ENCODE measurements at places on chromosomes 4 and X.

DNA sequence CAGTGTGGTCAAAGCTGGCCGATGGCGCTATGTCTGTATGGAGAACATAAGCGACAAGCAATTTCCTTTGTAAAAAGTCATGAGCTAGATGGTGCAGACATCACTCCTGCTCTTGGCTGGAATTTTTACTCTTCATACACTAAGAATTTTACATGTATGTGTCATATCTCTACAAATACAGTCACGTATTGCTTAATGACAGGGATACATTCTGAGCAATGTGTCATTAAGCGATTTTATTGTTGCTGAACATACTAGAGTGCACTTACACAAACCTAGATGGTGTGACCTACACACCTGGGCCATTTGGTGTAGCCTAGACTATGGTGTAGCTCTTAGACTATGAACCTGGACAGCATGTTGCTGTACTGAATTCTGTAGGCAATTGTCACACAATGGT is 185.4 kb downstream of the SOWAHB start:
- no peak for ATAC-seq

GRCh38 chrX:39910651-39911050 is 187.1 kb downstream of the BCOR start:
- ATAC-seq = no peak

DNA sequence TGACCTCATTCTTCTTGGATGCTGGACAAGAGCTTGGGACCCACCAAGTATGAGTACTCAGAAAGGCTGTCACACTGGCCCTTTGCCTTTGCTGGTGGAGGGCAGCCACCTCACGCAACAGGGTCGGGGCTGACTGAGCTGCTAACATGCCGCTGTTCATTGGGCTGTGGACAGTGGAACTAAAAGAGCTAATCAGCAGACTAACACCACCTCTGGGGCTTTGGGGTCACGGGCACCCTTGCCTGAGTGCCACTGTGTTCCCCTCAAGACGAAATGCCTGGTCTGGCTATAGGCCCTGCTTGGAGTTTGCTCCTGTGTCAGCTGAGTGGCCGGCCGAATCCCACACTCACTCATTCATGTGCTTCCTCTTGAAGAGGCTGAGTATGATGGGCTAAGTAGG is 559.6 kb downstream of the SPRY1 start:
- ATAC-seq = peak; percentile 27

DNA sequence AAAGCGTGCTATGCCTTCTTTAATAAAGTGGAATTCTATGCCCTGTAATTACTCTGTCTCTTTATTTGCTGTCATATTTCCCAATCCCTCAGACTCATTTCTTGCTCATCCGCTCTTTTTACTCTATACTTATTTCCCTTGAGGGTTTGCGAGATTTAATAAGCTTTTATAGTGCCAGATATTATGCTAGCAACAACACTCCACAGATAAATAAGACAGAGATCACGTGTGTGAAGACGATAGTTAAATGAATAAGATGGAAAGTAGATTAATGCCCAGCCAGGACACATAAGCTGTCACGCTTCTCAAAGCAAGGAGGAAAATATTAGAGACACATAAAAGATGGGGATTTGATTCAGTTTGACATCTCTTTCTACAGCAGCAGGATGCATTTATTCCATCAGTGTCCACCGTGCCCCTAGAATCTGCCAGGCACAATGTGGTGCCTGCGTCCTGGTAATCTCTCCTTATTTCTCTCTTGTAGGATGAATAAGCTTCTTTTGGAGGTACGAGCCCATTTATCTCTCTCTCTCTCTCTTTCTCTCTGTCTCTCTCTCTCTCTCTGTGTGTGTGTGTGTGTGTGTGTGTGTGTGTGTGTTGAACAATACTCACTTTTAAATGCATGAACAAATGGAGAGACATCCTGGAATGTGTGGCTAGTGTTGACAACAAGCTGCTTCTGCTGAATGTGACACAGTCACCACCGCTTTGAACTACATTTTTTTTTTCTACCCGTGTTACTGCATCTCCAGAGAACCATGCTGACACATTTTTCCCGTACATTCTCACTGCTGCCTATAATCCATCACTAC is 48.2 kb downstream of the TMEM156 start:
- no peak for ATAC-seq

All from stimulated activated memory B cell treated with anti-CD40 and anti-IgM and Interleukin-4, amounts not matched to agents 10 μg/mL and 1 μg/mL and 100 μg/mL, for 72 hours (primary cell).